ENCODE measurements at places on chromosomes 7 and 10. TPM values are rescaled to one million over a fixed set of nuclear protein-coding genes. Genes with fewer than 3 reads are reported as not detected.

A1CF gene
- 2.9 TPM for total RNA-seq

PPRC1 gene
- 13.2 TPM for total RNA-seq

ITPRID1 gene
- total RNA-seq, result 25.0 TPM

ABCC2 gene
- total RNA-seq, result 0.72 TPM

ARHGEF35 gene
- 1.9 TPM for total RNA-seq

INSYN2A gene
- total RNA-seq, result 3.9 TPM

PTCD1 gene
- total RNA-seq, result 9.6 TPM

VOPP1 gene
- total RNA-seq, result 25.5 TPM

HOXA10 gene
- total RNA-seq, result 14.2 TPM

NODAL gene
- total RNA-seq, result 4.6 TPM

FFAR4 gene
- total RNA-seq, result 0.96 TPM

TMEM236 gene
- 1.2 TPM for total RNA-seq

WEE2 gene
- total RNA-seq, result 1.9 TPM

HECW1 gene
- 4.1 TPM for total RNA-seq

ZNF438 gene
- total RNA-seq, result 8.4 TPM

HOGA1 gene
- 5.1 TPM for total RNA-seq

KIAA1217 gene
- 32.0 TPM for total RNA-seq

AP1S1 gene
- 43.6 TPM for total RNA-seq
